ENCODE measurements at places on chromosomes 3 and 15.

DNA sequence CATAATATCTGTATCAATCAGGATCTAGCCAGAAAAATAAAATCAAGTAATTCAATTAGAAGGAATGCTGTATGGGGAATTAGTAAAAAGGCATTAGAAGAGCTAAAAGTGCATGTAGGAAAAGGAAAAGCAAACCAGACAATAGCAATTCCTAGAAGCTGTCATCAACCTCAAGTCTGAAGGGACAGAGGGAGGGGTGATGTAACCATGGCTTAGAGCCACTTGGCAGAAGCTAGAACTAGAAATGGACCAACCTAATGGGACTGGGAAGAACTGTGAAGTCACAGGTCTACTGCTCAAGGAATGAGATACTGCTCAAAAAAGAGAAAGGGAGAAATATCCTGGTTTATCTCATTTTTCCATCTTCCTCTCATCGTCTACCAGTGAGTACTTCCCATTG, 590.7 kb upstream of the SGO1 start:
- DNase-seq: no peak

DNA sequence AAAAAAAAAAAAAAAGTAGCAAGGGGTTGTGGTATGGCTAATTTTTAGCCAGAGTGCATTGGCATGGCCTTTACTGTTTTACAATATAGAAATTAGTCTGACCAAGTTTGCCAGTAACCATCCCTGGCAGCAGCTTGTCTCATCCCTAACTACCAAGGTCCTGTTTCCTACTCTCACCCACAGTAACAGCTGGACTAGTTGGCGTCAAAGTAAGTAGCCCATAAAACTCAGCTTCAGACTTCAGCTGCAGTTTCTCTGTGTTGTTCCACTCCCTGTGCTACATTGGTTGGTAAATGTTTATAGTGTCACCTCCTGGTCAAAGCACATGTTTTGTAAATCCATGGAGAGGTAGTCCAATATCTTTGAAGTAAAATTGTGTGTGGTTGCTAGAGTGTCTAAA, 691.3 kb downstream of the ZPLD1 start:
- DNase-seq: no peak

DNA sequence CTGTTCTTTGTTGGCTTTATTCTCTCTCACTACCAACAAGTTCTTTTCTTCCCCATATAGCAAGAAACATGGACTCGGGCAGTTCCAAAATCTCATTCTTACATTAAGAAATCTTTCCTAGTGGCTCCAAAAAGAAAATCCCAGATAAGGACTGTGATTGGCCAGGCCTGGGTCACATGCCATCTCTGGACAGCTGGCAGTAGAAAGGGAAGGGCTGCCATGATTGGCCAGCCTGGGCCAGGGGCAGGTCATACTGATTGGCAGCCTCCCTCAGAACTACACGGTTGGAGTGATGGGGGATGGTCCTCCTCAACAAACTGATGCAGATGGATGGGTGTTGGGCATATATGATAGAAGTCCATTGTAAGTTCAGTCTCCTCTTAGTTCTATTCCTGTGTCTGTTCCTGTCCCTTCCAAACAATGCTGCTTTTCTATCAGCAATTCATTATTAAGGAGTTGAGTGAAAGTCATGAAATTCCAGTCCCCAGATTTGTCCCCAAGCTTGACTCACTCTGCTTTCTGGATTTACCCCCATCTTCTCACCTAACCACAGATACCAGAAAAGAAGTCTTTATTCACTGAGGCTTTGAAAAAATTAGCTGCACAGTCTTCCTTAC, 175.5 kb downstream of the ATG7 start:
- DNase-seq: no peak

GRCh38 chr3:53215816-53216215, 40.0 kb downstream of the TKT start:
- DNase-seq: no peak

DNA sequence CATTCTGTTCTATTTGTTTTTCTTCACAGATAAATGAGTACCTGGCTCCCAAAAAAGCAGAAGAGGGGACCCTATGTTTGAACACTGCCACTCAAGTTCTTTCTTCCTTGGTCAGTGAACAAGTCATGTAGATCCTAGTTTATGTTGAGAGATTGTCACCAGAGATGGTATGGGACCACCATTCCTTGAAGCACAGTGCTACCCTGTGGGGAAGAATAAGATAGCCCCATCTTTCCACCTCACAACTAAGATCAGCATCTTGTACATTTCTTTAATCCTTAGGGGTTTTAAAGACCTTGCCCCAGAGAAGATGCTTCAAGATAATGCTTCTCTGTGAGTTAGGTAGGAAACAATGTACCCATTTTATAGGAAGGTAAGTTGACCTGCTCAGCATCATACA, 233.5 kb upstream of the WNT5A start:
- DNase-seq: no peak

GRCh38 chr15:81043281-81043934, 42.7 kb downstream of the TLNRD1 start:
- no peak for DNase-seq

- no peak for DNase-seq
Measured at GRCh38 chr3:158847885-158848284, 46.0 kb downstream of the MFSD1 start.

DNA sequence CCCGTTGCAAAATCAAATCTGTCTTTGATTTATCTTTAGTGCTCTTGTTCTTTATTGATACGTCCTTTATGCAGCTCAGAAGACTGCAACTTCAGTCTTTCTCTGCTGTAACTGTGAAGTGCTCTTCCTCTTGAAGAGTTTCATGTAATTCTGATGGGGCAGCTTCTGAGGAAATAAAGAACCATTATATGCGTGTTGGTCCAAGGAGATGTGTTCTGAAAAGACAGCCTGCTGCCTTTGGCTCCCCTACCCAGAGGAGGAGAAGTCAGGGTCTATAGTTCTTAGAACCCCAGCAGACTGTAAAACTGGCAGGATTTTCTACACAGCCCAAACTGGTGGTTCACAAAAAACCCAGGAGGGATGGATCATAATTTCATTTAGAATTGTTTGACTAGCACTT, 22.4 kb upstream of the ABHD10 start:
- DNase-seq: no peak

GRCh38 chr3:50182533-50183099, 8.8 kb upstream of the GNAT1 start:
- DNase-seq: no peak

GRCh38 chr3:109553591-109554371, 216.4 kb upstream of the DPPA4 start:
- no peak for DNase-seq

Measured in activated T-helper 9 cell treated with anti-CD3 and anti-CD28 coated beads, Interleukin-2, amount 50 U/mL, for 16 hours (primary cell).